Ovary (tissue), 10 donors: ENCODE measurements at places on chromosomes 1 and 21. TPM values are rescaled to one million over a fixed set of nuclear protein-coding genes. Genes with fewer than 3 reads are reported as not detected.

DNA sequence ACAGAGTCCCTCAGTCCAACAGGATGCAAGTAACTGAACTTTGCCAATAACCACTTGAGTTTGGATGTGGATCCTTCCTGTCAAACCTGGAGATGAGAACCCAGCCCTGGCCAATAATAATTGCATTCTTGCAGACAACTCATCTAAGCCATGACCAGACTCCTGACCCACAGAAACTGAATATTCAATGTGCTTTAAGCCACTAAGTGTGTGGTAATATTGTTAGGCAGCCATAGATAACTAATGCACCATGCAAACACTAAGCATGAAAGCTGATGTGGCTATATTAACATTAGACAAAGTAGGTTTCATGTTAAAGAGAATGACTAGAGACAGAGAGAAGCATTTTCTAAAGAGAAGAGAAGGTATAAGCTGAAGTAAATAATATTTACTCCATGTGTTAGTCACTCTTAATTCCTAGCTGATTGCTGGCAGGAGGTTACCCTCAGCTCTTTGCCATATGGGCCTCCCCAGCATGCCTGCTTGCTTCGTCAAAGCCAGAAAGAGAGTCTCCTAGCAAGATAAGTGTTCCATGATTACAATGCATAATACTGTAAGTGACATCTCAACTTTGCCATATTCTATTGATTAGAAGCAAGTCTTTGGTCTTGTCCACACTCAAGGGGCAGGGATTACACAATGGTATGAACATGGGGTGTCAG lies 276.4 kb upstream of the PLXNA2 start:
- no peak for DNase-seq

Gene MROH9
- total RNA-seq = not detected

Gene HES3
- not detected for total RNA-seq

Gene MAP3K21
- total RNA-seq = 1.8 TPM

GRCh38 chr21:28923439-28923975 lies 69.2 kb downstream of the LTN1 start:
- DNase-seq = no peak
